ENCODE measurements at places on chromosomes 6 and 20.

GRCh38 chr6:37407948-37408347 lies 25.1 kb upstream of the CMTR1 start:
- no peak for DNase-seq

DNA sequence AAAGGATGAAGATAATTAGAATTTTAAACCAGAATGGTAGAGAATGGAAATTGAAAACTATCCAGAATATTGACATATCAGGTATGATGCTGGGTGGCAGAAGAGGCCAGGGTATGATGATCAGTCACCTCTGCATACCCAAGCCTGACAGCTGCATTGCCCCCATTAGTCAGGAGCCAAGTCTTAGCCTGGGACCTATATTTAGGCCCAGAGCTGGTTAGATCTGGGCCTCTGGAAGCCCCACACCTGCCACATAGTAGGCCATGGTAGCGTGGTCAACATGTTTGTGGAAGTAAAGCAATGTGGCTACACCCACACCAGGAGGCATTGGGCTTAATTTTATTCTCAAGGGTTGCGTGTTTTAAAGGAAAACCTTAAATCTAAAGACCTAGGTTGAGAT lies 32.1 kb upstream of the CALHM6 start:
- DNase-seq: no peak

DNA sequence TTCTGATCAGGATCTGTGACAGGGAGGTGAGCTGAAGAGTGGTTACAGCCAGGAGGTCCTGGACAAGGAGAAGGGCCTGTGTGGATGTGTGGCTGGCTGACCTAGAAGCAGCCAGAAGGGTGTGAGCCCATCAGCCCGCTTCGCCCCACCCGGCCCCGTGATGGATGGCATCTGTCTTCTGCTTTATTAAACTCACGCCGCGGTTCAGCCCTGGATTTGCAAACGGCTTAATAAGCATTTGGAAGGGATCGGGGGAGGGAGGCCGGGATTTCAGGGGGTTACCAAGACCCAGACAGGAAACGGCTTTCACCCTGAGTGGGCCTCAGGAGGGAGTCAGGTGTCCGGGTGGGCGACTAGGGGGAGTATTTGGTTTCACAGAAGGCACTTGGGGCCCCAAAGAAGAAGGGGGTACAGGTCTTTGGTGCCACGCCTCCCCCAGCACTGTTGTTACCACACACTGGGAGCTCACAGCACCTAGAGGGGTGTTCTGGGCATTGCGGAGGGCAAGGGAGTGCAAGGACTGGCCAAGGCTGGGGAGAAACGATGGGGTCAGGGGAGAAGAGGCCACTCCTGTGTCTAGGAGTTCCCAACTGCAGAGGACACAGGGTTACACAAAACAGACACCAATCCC lies 53.8 kb upstream of the FOXP4 start:
- no peak for DNase-seq

DNA sequence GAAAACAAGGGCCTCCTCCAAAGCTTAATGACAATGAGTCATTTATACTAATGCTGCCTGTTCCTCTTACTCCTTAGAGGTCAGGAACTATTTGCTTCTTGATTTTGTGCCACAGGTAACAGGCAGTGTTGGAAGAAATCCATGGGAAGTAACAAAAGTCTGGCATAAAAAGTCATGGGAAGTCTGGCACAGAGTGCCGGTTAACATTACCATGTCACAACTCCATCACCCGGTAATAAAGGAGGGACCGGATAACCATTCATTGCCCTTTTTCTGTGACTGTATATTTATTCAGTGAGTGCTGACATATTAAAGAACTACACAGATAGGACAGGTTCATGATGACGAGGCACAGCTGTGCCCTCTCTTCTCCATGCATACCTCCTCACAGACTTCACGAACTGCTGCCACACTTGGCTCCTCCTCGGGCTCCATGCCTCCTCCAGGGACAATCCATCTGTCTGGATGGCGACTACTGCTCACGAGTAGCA lies 50.9 kb downstream of the NUDT3 start:
- no peak for DNase-seq
